HEK293T (cell line): ENCODE measurements at places on chromosomes 6 and 20.

DNA sequence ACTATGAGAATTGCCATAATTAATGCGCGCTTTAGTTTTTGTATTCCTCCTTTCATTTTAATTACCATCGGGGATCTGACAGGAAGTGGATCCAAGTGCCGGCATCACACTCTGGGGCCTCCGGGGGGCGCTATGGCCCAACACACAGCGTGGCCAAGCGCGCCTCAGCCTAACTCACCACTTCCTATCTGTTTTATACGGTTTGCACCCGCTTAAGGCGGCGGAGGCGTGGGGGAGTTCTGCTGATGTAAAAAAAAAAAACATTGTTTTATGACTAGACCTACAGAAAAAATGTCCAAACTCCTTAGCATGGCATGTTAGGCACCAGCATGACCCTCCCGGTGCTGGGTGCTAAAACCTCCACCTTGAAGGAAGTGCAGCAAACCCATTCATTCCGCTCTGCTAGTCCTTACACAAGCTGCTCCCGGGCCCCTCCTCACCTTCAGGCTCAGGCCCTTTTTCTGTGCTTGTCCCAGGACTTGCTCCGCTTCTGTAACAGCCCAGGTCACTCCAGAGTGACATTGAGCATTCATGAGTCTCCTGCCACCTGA, 4.5 kb upstream of the EBF4 start:
- DNase-seq: peak; percentile 75

GRCh38 chr6:118743746-118744145, 92.4 kb upstream of the CEP85L start:
- no peak for DNase-seq

DNA sequence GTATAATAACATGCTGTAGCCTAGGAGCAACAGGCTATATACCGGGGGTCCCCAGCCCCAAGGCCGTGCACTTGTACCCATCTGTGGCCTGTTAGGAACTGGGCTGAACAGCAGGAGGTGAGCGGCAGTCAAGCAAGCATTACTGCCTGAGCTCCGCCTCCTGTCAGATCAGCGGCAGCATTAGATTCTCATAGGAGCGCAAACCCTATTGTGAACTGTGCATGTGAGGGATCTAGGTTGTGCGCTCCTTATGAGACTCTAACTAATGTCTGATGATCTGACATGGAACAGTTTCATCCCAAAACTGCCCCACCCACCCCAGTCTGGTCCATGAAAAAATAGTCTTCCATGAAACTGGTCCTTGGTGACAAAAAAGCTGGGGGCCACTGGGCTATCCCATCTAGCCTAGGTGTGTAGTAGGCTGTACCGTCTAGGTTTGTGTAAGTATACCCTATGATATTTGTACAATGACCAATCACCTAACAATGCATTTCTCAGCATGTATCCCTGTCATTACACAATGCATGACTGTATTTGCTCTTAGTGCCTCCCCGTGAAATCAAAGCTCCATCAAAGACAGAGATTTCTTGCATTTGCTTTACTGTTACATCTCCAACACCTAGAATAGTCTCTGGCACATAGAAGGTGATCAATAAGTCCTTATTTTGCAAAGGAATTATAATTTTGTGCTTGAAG, 30.8 kb downstream of the NHSL1 start:
- DNase-seq: no peak

GRCh38 chr20:35021063-35021462, 65.4 kb downstream of the MYH7B start:
- DNase-seq: no peak

- DNase-seq: no peak
Observed at GRCh38 chr6:80641591-80641990, 535.1 kb downstream of the BCKDHB start.

GRCh38 chr6:21593927-21594415, 420 bp downstream of the SOX4 start:
- no peak for DNase-seq

- DNase-seq: no peak
Observed at GRCh38 chr20:24442909-24443308, 26.5 kb upstream of the SYNDIG1 start.

GRCh38 chr6:25122001-25122400, 157.2 kb upstream of the CARMIL1 start:
- no peak for DNase-seq

DNA sequence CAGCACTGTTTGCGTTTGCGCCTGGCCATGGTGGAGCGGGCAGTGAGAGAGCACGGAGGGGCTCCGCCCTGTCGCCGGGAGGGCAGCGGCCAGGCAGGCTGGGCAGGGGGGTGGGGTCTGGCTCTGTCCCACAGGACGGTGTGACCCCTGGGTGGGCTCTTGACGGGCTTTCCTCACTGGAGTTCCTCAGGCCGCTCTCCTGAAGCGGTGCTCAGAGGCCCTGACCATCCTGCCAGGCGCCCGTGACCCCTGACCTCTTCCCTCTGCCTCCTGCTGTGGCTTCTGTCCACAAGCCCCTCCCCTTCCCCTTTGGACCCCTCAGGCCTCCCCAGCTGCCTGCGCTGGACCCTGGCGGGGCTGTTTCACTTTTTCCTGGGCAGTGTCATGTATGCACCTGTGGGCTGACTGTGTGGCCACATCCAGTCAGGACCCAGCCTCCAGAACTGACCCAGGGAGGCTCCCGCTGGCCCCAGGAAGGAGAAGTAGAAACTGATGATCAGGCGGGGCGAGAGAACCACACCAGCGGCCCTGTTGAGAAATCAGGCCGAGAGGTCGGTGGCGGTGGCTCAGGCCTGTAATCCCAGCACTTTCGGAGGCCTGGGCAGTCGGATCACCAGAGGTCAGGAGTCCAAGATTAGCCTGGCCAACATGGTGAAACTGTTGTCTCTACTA, 1.2 kb downstream of the OGFR start:
- no peak for DNase-seq

DNA sequence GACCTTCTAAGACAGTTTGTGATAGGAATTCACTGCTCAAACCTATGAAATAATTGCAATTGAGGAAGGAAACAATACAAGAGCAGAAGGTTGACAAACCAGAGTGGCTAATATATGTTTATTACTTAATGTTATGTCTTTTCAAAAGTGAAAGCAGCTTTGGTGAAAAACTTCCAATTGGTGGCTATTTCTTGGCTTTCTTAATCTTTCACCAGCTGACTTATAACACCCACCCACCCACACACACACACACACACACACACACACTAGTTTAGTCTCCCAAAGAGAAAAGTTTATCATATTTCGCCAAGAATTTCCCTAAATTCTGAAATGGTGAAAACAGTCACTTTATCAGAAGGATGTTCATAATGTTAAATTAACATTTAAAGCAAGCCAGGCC, 583.5 kb downstream of the EYS start:
- no peak for DNase-seq

DNA sequence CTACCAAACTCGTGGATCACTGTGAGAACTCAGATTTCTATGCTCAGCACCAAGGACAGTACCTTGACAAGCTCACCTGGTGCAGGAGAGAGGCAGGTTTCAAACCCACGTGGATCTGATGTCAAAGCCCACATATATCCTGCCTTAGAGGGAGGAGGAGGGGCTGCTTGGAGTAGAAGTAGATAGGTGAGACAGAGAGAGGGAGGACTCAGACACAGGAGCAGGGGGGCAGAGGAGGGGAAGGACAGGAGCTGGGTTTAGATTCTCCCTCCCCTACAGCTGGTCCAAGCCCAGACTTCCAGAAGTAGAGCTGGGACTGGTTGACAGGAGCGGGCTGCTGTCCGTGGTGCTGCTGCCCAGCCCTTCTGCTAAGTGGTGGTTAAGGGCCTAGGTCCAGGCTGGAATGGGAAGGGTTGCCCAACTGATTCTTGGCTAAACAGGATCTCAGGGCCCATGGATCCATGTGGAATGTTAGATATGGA, 77.5 kb downstream of the CDH22 start:
- peak; percentile 53 for DNase-seq

DNA sequence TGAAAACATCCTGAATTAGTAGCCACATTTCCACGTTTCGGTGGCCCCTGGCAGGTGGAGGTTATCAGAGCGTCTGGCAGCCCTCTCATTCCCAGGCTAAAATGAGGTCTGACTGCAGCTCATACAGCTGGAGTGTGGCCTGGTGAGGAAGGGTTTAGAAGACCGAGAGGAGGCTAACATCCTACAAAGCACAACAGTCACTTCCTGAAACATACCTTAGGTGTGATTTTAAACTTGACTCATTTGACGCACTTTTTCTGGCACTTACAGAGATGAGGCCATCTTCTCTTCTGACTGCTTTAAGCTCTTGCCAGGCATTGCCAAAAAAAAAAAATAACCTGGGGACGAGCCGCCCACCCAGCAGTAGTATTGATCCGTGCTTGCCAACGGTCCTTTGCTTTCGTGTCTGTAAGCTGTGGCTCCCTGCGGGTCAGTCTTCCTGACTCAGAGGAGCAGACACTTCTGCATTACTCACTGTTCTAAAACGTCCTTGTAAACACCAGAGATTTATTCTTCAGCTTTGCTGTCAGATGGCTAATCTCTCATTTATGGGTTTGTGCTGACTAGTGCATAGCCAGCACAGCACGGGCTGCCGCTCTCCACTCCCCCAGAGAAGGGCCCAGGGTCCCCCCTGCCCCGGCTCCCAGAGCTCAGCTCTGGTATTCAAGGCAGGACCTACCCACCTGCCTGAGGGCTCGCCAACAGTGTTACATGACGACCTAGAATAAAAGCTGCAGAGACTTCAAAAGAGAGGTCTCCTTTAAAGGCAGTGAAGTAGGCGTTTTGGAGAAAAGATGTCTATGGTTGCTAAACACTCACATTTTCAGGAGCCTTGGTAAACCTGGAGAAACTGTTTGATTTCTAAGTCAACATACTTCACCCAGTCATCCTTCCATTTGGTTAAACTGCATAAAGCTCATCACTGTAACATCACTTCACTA, 78.5 kb upstream of the FRMD1 start:
- peak; percentile 61 for DNase-seq

- peak; percentile 72 for DNase-seq
Observed at GRCh38 chr6:89368107-89368506, 15.6 kb upstream of the UBE2J1 start.

- no peak for DNase-seq
Observed at GRCh38 chr6:128139519-128139918, 238.7 kb upstream of the THEMIS start.

DNA sequence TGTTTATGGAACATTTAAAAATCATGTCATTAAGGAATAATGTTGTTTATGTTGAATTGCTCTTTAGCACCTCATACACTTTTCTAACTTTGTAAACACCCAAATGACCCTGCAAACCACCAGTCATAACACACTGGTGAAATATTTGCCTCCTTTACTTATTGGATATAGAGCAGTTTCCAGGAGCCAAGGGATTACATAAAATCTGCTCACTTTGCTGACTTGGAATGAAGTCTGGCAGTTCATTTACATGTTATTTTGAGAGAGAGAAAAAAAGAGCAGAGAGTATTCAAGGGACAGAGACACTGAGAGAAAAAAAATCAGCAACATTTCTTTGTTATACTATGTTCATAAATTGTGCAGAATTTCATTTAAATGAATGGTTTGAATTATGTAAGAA, 46.6 kb upstream of the DEFB112 start:
- no peak for DNase-seq

- DNase-seq: no peak
Observed at GRCh38 chr6:70538376-70538775, 28.4 kb upstream of the SDHAF4 start.

- DNase-seq: no peak
Observed at GRCh38 chr6:144989319-144990107, 704.4 kb downstream of the UTRN start.

DNA sequence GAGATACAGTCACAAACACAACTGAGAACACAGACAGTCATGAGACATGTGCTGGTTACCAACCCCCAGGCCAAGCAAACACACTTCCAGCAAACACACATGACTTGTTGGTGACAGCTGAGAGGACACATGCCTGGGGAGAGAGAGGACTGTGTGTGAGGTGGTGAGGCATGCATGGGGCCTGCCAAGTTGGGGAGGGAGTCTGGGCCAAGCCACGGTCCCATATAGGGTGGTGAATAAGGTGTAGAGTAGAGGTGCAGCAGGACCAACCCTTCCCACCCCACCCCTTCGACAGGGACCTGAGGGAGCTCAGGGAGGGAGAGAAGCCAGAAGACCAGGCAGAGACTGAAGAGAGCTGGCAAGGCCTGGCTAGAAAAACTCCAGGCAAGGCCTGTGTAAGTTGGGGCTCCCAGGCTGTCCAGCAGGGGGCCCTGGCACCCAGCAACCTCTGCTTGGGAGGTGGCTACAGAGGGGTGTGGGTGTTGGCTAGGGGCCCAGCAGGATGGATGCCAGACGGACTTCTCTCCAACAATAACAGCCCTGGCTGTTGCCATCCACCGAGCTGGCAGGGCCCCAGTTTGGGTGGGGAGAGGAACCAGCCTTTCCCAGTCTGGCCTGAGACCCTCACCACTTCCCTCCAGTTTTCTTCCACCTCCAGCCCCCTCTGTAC, 2.0 kb upstream of the SLC29A1 start:
- peak; percentile 37 for DNase-seq

GRCh38 chr6:122289762-122290539, 109.5 kb upstream of the HSF2 start:
- peak; percentile 37 for DNase-seq

DNA sequence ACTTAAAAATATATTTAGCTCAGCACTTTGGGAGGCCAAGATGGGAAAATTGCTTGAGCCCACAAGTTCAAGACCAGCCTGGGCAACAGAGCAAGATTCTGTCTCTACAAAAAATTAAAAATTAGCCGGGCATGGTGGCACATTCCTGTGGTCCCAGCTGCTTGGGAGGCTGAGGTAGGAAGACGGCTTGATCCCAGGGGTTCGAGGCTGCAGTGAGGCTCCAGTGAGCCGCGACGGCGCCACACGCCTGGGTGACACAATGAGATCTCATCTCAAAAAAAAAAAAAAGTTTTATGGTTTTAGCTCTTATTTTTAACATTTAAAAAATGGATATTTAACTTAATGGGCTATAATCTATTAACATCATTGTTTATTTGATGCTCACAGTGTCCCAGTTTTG, 97.2 kb upstream of the RIPOR2 start:
- DNase-seq: no peak

- no peak for DNase-seq
Observed at GRCh38 chr6:67679566-67680296, 955.4 kb upstream of the ADGRB3 start.

GRCh38 chr6:24431045-24431451, 28.3 kb downstream of the MRS2 start:
- peak; percentile 55 for DNase-seq

GRCh38 chr6:157464653-157465535, 83.9 kb downstream of the ZDHHC14 start:
- DNase-seq: no peak

DNA sequence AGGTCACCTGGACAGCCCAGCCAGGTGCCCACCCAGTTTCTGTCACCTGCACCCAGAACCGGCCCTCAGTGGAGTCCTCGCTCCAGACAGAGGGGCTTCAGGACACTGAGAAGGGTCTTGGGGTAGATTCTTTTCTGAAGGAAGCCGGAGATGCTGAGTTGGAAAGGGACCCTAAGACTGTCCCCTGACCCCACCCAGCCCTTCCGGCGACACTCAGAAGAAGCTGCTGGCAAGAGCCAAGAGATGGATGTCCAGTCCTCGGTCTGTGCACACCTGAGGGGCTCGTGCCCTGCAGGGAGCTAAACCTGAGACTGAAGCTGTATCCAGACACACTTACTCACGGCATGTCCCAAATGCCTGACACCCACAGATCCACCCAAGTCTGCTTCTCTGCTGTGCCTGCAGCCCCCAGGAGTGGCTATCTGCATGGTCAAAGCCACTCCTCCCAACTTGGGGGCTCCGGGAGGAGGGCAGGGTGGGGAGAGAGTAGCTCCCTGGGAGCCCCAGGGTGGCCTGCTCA, 20.2 kb downstream of the NTSR1 start:
- no peak for DNase-seq
